ENCODE measurements at places on chromosomes 1 and 21.

DNA sequence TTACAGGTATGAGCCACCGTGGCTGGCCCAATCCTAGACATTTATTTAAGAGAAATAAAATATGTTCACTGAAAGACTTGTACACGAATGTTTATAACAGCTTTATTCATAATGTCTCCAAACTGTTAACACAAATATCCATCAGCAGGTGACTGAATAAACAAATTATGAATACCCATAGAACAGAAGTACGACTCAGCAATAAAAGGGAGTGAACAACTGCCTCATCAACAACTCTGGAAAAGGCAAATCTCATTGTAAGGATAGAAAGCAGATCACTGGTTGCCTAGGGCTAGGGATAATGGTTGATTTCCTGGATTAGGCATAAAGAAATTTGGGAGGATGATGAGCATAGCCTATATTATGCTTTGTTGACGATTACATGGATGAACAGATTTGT is 41.7 kb downstream of the GABPA start:
- no peak for DNase-seq

- DNase-seq = no peak
Measured at GRCh38 chr1:56645677-56646305, 677 bp downstream of the PRKAA2 start.

DNA sequence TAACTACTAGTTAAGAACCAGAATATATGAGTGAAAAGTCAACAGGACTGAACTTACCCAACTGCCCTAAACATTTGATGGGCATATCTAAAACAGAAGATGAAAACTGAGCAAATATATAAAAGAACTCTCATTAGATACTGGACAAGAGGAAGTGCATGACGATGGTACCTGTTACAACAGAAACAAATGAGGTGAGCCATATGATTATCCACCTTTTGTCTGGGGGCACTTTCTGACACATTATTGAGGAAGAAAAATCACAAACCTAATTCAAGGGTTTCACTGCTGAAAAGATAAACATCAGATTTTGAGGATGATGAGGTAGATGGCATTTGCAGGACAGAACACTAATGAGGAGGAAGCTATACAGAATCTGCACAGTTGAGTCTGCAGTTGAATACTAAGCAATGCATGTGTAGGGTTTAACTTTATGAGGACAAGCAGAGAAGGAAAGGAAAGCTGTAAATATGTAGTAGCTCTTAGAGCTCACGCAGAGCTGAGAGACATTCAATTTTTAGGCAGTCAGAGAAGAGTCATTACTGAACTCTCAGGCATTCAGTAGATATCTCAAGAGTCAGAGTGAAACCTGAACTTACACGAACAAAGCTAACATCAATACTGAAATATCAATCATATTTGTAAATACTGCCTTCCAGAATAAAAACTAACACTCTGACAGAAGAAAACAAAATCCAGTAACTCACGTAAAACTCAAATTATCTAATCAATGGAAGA is 262.1 kb downstream of the AKT3 start:
- no peak for DNase-seq

DNA sequence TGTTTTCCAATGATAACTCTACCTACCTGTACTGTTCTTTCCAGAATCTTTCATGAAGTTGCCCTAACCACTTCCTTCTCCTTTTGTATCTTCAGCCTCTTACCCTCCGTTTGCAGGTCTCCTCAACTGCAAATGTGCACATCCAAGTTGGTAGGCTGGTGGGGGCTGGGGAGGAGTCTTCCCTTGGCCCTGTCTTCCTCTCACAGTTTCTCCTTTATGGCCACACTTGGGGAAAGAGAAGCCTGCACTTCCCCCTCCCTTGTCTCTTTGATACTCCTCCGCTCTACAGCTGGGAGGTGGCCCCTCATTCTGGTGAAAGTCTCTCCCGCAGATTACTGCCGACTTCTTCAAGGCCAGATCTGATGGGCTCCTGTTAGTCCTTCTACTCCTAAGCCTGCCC is 26.9 kb upstream of the GPR88 start:
- no peak for DNase-seq

DNA sequence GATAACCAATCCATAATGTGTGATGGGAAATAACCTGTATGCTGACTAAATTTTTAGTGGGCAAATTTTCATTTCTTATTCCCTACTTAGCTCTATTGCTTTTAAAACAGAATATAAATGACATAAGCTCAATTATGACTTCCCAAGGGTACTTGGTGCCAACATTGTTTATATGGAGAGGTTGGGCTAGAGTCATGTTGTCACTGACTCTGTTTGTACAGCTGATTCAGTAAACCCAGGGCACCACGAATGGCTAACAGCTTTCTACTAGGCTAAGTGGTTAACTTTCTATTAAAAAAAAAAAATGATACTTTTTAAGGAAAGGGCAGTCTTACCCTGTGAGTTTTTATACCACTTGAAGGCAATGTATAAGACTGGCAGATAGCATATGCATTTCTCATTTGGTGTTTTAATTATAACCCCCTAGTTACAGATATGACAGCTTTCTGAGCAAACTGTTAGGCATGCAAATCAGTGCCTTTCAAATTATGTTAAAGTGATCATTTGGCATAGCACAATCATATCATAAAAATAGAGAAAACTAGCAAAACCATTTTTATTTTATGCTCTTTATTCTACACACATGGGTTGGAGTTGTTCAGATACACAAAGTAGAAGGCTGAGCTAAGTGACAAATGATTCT is 147.1 kb downstream of the DNM3 start:
- no peak for DNase-seq

DNA sequence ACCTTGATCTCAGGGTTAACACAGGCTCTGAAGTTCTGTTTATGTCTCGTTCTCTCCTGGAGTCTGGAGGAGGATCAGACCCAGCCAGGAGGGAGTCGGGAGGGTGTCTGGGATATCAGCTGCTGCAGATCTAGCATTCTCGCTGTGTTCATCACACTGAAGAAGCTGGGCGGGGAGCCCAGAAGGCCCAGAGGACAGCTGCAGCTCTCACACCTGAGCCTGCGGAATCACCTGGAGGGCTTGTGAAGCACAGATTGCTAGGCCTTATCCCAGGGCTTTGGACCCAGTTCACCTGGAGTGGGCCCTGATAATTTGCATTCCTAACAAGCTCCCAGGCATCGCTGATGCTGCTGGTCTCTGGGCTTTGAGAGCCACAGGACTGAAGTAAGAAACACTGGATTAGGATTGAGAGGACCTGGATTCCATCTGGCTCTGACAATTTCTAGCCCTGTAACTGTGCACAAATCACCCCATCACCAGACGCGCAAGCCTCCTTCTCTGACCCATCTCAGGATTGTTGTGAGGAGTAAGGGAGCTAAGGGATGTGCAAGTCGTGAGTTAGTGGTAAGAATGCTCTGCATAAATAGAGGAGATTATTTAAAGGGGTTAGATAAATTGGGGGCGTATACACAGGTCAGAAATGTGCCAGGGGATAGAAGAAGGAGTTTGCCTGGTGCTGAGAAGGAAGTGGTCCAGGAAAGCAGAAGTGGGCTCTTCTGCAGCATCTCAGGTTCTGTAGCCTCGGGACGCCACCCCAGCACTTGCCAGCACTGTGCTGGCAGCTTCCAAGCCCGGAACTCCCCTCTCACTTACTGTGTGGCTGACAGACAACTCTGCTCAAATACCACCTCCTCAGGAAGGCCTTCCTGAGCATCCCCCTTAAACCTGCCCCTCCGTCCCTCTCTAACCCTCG is 19.1 kb downstream of the ABCA4 start:
- no peak for DNase-seq

DNA sequence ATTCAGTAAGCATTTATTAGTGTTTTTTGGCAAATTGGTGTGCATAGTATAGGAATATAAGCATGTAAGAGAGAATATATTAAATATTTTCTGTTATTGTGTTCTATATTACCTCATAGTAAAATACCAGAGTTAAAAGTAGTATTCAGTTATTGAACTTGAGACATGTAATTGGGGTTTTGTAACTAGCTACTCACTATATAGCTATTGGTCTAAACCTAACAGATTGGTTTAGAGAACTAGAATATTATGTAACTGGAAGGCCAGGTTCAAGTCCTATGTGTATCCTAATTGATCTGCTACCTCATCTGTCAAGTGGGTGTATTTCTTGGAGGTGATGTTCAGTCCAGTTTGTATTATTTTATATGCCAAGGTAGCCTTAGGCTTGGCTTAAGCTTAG is 26.3 kb downstream of the CLIC4 start:
- DNase-seq = no peak

GRCh38 chr1:109268431-109269211 is 14.3 kb downstream of the PSRC1 start:
- no peak for DNase-seq

- no peak for DNase-seq
Measured at GRCh38 chr1:67749844-67750690, 65.1 kb downstream of the GADD45A start.

GRCh38 chr1:203280061-203280460 is 25.3 kb upstream of the BTG2 start:
- no peak for DNase-seq

DNA sequence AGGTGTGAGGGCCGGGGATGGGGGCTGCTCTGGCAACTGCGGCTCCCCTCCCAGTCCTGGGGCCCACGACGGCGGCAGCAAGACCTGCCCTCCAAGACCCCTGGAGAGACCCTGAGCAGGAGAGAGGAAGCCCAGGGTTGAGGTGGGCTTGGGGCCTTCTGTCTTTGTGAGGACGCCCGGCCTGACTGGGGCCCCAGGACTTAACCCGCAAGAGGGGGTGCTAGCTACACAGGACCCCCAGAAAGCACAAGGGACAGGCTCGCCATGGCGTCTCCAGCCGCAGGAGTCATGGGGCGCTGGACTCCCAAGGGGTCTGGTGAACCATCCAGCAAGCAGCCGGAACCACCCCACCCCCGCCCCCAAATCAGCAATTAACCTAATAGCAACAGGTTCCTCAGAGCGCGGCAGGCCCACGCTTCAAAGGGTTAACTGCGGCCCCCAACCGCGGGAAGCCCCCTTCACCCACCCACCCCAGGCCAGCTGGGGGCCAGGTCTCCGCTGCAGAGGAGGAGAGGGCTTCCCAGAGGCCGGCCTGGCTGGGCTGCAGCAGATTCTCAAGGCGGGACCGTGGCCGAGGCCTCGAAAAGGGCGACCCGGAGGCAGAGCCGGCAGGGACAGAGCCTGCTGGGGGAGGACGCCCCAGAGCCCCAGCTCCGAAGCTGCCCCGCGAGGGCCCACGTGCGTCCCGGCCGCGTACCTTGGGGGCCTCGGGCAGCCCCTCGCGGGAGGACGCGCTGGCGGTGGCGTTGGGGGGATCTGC is 525 bp downstream of the C1QTNF12 start:
- DNase-seq = no peak
